ENCODE measurements at places on chromosomes 1 and 21. TPM values are rescaled to one million over a fixed set of nuclear protein-coding genes. Genes with fewer than 3 reads are reported as not detected.

DNA sequence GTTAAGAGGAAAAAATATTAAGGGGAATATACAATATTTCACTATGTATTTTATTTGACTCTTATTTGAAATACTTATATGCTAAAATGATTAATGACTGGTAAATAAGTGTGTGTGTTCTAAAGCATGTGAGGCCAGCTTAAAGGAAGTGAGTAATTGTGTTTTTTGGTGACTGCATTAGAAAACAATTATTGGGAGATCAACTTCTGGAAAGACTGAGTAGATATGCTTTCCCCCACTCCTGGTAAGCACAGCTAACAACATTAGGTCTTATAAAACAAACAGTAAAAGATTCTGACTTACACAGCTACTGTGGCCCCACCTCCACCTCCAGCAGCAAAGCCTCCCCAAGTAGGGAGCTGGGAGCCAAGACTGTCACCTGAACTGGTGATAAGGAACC lies 403.0 kb downstream of the SRGAP2C start:
- DNase-seq: no peak

- peak; percentile 23 for DNase-seq
Observed at GRCh38 chr1:34113887-34114286, 51.1 kb downstream of the CSMD2 start.

DNA sequence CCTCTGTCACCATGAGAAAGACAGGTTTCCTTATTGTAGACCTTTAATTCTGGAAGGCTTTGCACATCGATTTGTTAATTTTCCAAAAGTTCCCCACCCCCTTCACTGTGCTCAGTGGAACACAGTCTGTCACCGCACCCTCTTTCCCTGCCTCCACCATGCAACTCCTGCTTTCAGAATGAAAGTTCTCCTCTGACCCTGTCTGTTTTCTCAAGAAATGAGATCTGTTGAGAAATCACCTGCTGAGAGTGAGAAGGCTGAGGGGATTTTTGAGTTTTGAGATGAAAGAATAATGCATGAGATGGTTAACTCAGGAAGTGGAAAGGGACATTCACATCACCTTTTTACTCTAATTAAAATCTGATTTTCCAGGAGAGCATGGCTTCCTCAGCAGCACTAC lies 99.6 kb downstream of the CYYR1 start:
- DNase-seq: no peak

GRCh38 chr1:18950401-18951026 lies 6.0 kb downstream of the IFFO2 start:
- DNase-seq: no peak

DNA sequence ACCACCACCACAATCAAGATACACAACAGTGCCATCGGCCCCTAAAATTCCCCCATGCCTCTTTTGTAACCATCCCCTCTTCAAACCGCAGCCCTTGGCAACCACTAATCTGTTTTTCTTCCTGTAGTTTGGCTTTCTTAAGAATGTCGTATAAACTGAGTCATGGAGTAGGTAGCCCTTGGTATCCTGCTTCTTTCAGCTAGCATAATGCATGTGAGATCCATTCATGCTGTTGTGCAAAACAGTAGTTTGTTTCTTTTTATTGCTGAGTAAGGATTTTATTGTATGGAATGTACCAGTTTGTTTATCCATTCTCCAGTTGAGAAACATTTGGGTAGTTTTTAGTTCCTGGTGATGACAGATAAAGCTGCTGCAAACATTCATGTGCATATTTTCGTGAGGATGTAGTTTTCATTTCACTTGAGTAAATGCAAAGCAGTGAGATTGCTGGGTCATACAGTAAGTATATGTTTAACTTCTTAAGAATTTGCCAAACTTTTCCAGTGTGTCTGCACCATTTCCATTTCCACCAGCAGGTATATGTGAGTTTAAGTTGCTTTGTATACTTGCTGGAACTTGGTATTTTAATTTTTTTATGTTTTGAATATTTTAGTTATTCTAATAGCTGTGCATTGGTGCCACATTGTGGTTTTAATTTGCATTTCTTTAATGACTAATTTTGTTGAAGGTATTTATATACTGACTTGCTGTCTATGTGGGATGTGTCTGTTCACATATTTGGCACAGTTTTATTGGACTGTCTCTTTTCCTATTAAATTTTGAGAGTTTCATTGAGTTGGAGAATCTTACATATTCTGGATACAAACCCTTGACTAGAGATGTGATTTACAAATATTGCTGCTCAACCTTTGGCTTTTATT lies 148.4 kb upstream of the MAP1LC3C start:
- DNase-seq: no peak

- DNase-seq: peak; percentile 50
Observed at GRCh38 chr1:213054733-213055591, 3.9 kb downstream of the RPS6KC1 start.

Gene CD48
- not detected for total RNA-seq

DNA sequence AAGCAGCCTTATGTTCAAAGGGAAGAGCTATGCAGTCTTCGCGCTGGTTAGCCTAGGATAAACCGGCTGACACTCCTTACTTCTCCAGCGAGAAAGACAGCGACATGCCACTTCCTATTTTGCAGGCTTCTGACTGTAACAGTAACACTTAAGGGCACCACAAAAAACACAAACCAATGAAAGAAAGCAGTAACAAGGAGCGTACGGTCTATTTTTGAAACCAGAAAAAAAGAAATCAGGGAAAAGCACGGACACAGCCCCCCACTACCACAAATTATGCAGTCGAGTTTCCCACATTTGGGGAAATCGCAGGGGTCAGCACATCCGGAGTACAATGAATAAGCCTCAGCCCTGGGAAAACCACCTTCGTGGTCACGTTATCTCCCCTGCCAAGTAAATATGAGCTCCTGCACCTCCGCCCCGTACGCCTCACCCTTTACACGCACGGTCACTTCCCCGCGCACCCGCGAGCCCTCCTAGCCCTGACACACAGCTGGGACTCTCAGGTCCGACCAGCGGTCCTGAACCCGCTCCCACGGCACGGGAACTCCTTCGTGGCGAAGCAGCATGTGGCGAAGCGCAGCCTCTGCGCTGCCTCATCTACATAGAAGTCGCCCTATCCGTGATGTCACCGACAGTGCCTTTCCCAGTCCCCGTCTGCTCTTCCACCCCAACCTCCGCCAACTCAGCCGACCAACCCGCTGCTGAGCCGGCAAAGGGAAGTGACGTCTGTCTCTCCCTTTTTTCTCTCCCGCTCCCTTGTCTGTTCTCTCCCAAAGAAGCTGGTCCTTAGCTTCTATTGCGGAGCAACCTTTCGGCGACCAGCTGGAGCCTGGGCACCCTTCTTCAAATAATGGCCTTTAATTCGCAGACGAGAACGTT lies 40.9 kb upstream of the PPIAL4F start:
- DNase-seq: peak; percentile 91

- DNase-seq: peak; percentile 67
Observed at GRCh38 chr1:67674260-67675011, 10.6 kb upstream of the GADD45A start.

Gene VWA5B1
- total RNA-seq: 0.27 TPM

- peak; percentile 47 for DNase-seq
Observed at GRCh38 chr1:60903591-60903990, 178.8 kb upstream of the NFIA start.

DNA sequence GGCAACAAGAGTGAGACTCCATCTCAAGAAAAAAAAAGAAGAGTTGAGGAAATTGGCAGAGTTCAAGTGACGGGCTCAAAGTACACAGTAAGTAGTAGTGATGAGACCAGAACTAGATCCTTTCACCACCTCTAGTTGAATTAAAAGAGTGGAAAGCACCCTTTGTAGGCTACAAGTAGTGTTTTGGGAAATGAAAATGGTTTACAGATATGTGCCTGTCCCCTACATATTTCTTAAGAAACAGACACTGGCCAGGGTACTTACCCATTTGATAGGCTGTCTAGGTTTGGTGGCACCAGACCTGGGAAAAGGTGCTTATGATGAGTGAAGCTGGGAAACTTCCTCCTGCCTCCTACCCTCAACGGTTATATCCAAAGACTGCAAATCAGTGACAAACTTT lies 163.7 kb upstream of the BEND5 start:
- no peak for DNase-seq

- DNase-seq: peak; percentile 39
Observed at GRCh38 chr1:92310185-92310597, 11.3 kb downstream of the RPAP2 start.

Gene FMO4
- 3.5 TPM for total RNA-seq

DNA sequence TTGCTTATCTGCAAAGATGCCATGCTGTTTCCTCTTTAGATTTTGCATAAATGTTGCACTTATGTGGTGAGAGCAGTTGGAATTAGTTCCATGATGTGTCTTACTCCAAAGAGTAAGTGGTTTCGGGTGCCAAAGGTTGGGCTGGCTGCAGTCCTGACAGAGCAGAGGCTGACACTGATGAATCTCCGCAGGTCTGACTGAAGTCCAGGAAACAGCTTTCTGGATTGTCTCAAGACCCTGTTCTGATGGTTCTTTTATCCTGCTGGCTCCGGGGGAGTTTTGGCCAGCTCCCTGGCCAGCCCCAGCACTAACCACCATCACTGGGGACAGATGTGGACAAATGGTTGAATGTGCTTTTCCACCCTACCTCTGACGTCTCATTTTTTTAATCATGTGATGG lies 207.2 kb upstream of the KIAA0040 start:
- DNase-seq: no peak

- no peak for DNase-seq
Observed at GRCh38 chr1:40648200-40648599, 17.3 kb downstream of the RIMS3 start.

GRCh38 chr1:9653491-9654050 lies 2.0 kb downstream of the PIK3CD start:
- DNase-seq: peak; percentile 21

GRCh38 chr1:7948960-7949359 lies 8.3 kb upstream of the TNFRSF9 start:
- peak; percentile 58 for DNase-seq

- no peak for DNase-seq
Observed at GRCh38 chr1:74811436-74812179, 78.7 kb downstream of the TYW3 start.

DNA sequence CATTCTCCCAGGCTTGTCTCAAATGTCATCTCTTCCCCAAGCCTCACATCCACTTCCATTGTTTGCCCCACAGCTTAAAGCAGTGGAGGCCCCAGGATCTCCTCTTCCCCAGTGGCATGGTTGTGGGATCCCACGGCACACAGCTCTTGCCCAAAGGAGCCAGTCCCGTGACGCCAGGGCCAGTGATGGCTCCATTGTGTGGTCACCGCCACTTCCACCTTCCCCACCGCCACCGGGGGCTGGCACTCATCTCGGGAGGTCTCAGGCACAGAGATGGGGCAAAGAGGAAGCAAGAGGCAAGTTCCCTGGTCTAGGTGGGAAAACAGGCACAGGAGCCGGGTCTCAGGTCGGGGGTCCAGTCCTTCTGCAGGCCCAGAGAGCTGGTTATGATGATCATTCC lies 22.9 kb upstream of the ALDH4A1 start:
- no peak for DNase-seq

GRCh38 chr1:6509919-6510291 lies 18.4 kb upstream of the PLEKHG5 start:
- DNase-seq: peak; percentile 35
